ENCODE measurements at places on chromosomes 2 and 18.

- DNase-seq: no peak
Observed at GRCh38 chr18:62170857-62171256, 16.0 kb downstream of the PIGN start.

DNA sequence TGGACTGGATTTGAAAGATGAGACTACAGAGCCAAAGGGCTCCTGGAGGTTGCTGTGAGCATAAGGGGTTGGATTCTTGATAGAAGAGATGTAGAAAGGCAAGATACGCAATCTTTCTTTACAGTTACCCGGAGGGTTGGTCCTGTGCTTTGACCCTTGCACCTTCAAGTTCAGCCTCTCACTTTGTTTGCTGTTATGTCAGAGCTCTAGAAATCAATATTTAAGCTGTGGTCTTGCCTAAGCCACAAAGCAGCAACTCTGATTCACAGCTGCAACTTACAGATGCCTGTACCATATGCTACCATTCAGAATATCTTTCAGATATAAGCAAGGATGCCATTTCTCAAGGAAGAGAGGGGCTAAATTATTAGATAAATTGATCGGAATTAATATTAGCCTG is 943.1 kb upstream of the LRRTM1 start:
- no peak for DNase-seq

GRCh38 chr2:27370816-27371620 is 602 bp downstream of the SNX17 start:
- DNase-seq: no peak

DNA sequence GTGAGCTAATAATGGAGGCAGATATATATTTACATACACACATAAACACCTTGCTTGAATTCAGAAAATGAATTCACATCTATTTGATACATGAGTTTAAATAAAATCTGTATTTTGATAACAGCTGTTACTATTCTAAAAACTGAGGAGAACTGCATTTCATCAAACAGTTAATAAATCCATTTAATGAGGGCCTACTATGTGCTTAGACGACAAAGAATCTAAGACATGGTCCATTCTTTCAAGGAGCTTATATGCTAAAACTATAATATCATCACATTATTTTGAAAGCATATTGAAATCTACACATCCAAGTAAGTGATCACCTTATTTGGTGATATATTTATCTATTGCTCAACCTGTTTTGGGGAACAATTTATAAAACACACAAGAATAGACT is 90.8 kb upstream of the ZFP36L2 start:
- DNase-seq: no peak

- DNase-seq: no peak
Observed at GRCh38 chr2:235611349-235611748, 117.5 kb downstream of the AGAP1 start.

DNA sequence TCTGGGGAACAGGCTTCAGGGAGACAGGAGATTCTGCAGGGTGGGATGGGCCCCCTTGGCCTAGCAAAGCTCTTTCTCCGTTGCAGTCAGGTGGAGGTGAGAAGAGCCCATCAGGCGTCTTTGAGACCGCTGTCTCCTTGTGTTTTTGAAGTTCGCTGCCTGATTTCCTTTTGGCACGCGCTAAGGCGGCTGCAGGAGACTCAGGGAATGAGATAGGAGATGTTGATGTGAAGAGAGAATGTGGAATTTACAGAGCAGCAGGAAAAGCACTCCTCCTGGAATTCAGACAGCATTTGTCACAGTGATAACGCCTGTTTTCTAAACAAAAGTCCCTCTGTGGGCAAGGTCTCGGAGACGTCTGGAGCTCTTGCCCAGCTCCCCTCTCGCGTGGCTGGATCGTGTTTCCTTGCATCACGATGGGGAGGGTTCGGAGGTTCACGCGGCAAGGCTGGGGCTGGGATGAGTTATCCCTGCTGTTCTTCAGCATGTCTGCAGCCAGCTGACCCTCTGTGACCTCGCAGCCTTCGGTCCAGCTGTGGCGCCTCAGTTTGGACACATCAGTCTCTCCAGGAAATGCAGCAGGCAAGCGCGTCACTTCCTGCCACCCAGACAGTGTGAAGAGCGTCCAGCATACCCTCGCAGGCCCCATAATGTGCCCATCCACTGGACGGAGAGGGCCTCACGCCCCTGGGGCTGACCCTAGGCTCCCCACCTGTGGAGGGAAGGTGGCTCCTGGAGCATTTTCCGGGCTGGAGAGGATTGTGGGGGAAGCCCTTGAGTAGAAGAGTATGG is 30.2 kb downstream of the GLI2 start:
- DNase-seq: no peak

GRCh38 chr2:95113464-95113863 is 8.1 kb downstream of the MRPS5 start:
- DNase-seq: no peak

DNA sequence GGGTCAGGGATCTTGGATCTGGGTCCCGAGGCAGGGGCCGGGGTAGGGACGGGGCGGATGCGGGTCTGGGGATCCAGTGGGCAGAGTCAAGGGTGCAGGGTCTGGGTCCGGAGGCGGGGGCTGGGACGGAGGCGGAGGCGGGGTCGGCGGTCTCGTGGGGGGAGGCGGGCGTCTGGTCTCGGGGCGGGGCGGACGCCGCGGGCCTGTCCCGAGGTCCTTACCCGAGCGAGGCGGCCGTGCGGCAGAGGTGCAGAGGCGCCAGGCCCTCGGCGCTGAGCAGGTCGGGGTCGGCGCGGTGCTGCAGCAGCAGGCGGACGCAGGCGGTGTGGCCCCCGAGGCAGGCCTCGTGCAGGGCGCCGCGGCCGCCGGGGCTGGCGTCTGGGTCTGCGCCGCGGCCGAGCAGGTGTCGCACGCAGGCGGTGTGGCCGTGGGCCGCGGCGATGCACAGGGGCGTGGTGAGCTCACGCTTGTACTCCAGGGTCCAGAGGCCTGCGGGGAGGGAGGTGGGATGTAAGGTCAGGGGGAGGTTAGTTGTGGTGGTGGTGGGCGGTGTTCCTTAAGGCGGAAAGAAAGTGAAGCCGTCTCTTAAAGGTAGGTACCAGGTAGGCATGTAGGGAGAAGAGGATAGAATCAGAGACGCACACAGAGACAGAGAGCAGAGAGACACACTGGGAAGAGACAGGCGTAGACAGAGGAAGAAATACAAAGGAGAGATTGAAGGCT is 26.6 kb downstream of the ASB18 start:
- no peak for DNase-seq

DNA sequence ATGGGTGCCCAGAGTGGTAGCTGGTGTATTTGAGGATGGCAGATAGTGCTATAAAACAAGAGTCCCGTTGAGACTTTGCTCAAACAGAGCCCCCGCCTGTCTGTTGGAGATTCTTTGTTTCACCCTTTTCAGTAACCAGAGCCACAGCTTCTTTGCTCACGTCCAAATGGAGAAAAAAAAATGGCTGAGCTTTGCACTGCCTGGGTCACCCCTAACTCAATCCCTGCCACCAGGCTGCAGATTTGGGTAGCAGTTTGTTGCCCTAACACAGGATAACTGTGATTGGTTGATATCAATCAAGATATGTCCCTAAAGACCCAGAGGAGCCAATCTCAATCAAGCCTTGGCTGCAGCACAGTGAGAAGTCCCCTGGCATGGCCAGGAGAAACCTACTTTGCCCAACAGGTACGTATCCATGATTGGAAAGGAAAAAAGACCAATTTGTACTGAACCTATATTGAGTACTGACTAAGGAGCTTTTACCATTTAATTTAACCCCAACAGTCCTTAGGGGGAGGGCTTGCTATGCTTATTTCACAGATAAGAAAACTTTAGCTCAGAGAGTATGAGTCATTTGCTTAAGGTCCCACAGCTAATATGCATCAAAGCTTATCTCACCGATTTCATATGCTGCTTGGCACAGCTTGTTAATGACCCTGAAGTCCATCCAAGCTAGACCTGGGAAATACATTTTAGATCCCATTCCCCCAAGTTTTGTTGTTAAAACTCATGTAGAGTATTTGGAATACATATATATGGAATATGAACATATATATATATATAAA is 72.0 kb upstream of the SH3BP4 start:
- DNase-seq: no peak

GRCh38 chr18:49016648-49017539 is 66.1 kb upstream of the SMAD7 start:
- DNase-seq: no peak

DNA sequence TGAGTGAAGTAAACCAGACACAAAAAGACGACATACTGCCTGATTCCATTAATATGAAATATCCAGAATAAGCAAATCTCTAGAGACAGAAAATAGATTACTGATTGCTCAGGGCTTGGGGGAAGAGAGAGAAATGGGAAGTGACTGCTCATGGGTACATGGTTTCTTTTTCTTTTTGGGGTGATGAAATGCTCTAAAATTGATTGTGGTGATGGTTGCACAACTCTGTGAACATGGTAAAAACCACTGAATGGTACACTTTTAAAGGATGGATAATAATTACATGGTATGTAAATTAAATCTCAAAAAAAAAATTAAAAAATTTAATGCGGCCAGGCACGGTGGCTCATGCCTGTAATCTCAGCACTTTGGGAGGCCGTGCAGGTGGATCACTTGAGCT is 39.3 kb downstream of the RPL31 start:
- no peak for DNase-seq

GRCh38 chr2:170201734-170202393 is 23.9 kb downstream of the MYO3B start:
- no peak for DNase-seq

DNA sequence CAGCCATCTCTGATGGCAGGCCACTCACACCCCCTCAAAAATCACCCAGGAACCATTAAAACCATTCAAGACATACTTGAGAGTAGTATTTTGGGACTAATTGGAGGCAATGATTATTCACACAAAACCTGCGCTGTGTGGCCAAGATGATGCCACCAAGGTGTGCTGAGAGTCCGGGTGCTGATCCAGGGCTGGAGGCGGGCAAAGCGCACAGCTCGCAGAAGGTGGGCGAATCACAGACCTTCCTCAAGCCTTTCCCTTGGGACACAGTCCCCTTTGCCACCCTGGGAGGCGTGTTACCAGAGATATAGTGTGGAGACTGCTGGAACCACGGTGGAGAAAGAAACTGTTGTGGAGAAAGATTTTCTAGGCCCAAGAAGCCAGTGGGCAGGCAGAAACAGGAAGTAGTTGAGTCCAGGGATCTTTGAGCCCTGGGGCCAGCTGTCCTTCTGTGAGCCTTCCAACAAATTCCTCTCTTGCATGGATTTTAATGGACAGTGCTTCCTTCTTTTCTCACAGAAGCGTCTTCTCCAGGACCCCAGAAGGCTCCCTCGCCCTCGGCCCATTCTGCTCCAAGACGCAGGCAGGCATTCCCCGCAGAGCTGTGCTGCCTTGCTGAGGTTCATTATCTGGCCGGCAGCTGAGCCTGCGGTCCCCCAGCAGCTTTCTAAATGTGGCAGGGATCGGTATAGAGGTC is 8.0 kb downstream of the COPS9 start:
- no peak for DNase-seq

GRCh38 chr2:19863303-19864041 is 38.3 kb downstream of the TTC32 start:
- DNase-seq: no peak

DNA sequence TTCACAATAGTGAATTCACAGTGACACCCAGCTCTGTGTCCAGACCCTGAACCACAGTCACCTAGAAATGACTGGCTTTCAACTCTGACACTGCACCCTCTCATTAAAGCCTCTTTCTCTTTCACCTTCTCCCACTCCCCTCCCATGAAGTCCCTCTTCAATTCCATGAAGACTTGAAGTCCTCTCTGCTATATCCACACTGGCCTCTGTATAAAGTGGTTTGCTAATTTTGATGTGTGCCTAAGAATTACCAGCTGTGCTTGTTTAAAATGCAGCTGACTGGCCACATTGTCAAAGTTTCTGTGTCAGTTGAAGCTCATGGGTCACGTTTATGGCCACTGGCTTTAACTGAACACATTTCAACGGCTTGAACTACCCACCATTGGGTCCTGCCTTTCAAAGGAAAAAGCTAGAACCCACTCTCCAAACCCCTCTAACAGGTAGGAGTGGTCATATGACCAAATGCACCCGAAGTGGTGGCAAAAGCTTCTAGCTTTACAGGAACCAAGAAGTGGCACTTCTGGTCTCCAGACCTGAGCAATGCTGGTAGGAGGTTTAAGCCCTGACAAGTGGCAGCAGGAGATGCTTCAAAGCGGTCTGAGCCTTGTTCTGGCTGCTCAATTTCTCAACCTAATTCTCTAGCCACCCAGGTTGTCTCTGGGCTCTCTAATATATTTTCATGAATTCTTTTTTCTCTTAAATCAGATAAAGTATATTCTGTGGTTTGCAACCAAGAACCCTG is 34.2 kb downstream of the B4GALT6 start:
- no peak for DNase-seq

DNA sequence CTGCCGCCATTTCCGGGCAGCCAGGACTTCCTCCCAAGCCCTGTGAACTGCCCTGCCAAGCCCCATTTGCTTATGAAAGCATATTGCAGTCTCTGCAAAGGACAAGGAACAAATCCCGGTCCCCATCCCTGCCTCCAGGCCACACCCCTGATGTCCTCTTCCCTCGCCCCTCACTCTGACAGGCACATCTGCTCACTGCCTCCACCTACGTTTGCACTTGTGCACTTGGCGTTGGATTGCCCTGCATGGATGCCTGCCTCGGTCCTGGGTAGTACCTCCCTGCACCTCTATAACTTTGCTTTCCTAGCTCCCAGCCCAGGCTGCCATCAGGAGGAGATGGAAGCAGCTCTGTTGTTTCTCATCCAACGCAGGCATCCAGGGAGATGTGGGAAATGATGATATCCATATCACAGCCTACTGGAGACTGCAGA is 19.6 kb upstream of the RPL31 start:
- DNase-seq: no peak

GRCh38 chr2:188189356-188189755 is 102.3 kb upstream of the GULP1 start:
- DNase-seq: no peak

GRCh38 chr2:28032816-28033215 is 142.3 kb downstream of the BABAM2 start:
- no peak for DNase-seq

DNA sequence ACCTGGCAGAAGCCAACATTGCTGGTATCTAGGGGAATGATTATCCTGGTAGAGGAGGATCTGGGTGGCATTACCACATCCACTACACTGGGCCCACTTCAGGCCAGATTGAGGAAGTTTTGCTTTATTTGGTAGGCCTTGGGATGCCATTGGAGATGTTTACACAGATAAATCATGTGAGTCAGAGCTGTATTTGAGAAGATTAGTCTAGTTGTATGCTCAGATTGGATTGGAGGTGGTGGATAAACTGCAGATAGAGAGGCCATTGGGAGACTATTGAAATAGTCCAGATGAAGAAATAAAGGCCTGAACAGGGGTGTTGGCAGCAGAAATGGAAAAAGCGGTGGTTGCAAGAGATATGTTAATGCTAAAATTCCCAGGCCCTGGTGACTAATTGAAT is 81.5 kb downstream of the EFEMP1 start:
- DNase-seq: no peak

DNA sequence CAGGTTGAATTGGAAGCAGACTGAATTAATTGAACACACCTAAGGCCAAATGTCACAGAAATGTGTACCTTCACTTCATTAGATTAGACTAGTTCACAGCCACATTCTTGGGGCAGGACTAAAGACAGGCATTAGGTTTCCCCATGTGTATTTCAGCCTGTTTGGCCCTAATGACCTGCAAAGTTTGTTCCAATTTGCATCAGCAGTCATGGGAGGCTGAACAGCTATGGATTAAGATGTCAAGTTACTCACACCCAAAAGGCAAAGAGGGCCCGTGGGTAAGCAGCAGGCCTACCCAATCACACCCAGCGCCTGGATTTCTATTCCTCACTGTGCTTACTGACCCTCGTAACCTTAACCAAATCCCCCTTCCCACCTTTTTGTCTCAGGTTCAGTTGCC is 99.6 kb upstream of the RIOK3 start:
- DNase-seq: no peak

GRCh38 chr18:48931680-48932461 is 18.9 kb downstream of the SMAD7 start:
- DNase-seq: no peak
